ENCODE measurements at places on chromosomes 1 and 21. TPM values are rescaled to one million over a fixed set of nuclear protein-coding genes. Genes with fewer than 3 reads are reported as not detected.

Gene DDX59
- total RNA-seq: 14.0 TPM

Gene TAL1
- not detected for total RNA-seq

Gene GRIK3
- not detected for total RNA-seq

Gene LAD1
- total RNA-seq: 240 TPM

Gene UQCRHL
- total RNA-seq: 3.2 TPM

Gene CRABP2
- 4.0 TPM for total RNA-seq

Gene CR1L
- not detected for total RNA-seq

Gene TINAGL1
- 194 TPM for total RNA-seq

Gene KRTAP21-2
- total RNA-seq: not detected

Gene SLC35F3
- total RNA-seq: 9.4 TPM

Gene MATN1
- total RNA-seq: 0.07 TPM

Gene ANKRD34A
- total RNA-seq: 1.0 TPM

Gene CACNA1S
- not detected for total RNA-seq

Gene CAMK2N1
- 57.3 TPM for total RNA-seq

Gene CD5L
- total RNA-seq: not detected

Gene MAB21L3
- total RNA-seq: 0.07 TPM

Gene LRRC38
- not detected for total RNA-seq

Gene SHISAL2A
- total RNA-seq: not detected

Gene LMO4
- total RNA-seq: 28.7 TPM

Gene PKLR
- 0.14 TPM for total RNA-seq

Gene GPR52
- total RNA-seq: 0.37 TPM

Gene SH2D2A
- total RNA-seq: 12.1 TPM

Gene SPRR2E
- total RNA-seq: 3.5 TPM

Gene SPRR1B
- 36.3 TPM for total RNA-seq

Gene WDR64
- not detected for total RNA-seq

Gene GBP6
- total RNA-seq: 0.39 TPM

Gene DNTTIP2
- total RNA-seq: 74.0 TPM

Gene TCHH
- total RNA-seq: 0.10 TPM

Gene S1PR1
- 24.9 TPM for total RNA-seq

Gene TMEM240
- total RNA-seq: 0.28 TPM

Gene ZNF695
- 6.2 TPM for total RNA-seq

Gene NBPF10
- 0.85 TPM for total RNA-seq

Gene MYCL
- total RNA-seq: 5.6 TPM

Gene SPRR2F
- total RNA-seq: not detected

Gene RFX5
- 38.4 TPM for total RNA-seq

Gene SRM
- 153 TPM for total RNA-seq

Gene AMY1B
- not detected for total RNA-seq

Gene TMCO1
- total RNA-seq: 72.7 TPM

Gene SELP
- not detected for total RNA-seq

Gene NADK
- total RNA-seq: 50.8 TPM

Gene NAXE
- 115 TPM for total RNA-seq
